ENCODE measurements at places on chromosomes 12 and 14.

- no peak for DNase-seq
Observed at GRCh38 chr12:100826323-100826722, 31.7 kb downstream of the ANO4 start.

GRCh38 chr12:22287776-22288621, 46.5 kb downstream of the ST8SIA1 start:
- DNase-seq = no peak

DNA sequence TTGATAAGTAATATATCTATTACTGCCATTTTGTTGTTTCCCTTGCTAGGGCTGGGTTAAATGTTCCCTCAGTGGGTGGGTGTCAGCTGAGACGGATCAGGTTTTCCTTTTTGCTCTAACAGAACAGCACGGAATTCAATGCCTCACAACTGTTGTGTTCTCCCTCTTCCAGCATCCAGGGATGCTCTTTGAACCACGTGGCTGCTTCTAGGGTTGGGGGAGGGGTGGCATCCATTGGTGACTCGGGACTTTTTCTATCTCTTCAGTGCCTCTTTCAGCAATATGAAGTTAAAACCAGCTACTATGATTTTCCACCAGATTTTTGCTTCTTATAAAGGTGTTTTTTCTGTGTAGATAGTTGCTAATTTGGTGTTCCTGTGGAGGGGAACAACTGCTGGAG, 884.9 kb upstream of the FOXG1 start:
- no peak for DNase-seq

- no peak for DNase-seq
Observed at GRCh38 chr12:11814374-11814773, 164.9 kb downstream of the ETV6 start.

Measured in stimulated activated naive B cell treated with anti-CD40 and anti-IgM and Interleukin-4, amounts not matched to agents 10 μg/mL and 1 μg/mL and 100 μg/mL, for 72 hours (primary cell).